Hematopoietic multipotent progenitor cell treated with erythropoietin and hydrocortisone succinate and interleukin-3 and kit ligand, for 17 days (in vitro differentiated cells): ENCODE measurements at places on chromosomes 11 and 22.

GRCh38 chr11:64858467-64859263 lies 14.2 kb upstream of the CDC42BPG start:
- no peak for DNase-seq

- DNase-seq, result peak; percentile 12
Observed at GRCh38 chr11:18802381-18803257, 11.0 kb upstream of the PTPN5 start.

GRCh38 chr11:116822575-116822974 lies 529 bp downstream of the APOA4 start:
- no peak for DNase-seq

- no peak for DNase-seq
Observed at GRCh38 chr22:44328326-44328725, 15.6 kb upstream of the SHISAL1 start.

DNA sequence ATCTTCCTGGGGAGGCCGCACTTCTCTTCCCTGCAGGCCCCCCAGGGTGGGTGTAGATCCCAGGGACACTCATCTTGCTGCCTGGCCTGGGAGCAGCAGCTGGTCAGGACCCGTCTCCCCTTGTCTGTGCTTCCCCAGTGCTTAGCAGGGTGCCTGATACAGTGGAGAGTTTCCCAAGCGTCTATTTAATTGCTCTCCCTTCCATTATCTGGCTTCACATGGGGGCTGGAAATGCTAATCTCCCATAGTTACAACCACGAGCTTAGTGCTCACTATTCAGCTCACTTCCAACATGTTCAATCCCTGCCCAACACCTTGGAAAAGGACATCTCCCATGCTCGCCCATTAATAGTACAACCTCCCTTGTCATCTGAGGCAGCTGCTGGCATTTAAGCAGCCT lies 100.5 kb downstream of the DSCAML1 start:
- DNase-seq, result no peak
